ENCODE measurements at places on chromosomes 2 and 18.

DNA sequence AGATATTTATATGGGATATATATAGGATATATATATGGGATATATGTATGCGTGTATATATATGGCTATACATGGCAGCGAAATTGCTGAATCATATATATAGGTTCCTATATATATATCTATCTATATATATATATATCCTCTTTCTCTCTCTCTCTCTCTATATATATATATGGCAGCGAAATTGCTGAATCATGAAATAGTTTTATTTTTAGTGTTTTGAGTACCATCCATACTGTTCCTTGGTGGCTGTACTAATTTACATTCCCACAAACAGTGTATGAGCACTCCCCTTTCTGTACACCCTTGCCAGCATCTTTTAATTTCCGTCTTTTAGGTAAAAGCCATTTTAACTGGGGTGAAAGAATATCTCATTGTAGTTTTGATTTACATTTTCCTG lies 397.6 kb upstream of the LINC00305 start:
- DNase-seq: no peak

GRCh38 chr2:80393991-80394390 lies 89.4 kb upstream of the LRRTM1 start:
- DNase-seq: no peak

DNA sequence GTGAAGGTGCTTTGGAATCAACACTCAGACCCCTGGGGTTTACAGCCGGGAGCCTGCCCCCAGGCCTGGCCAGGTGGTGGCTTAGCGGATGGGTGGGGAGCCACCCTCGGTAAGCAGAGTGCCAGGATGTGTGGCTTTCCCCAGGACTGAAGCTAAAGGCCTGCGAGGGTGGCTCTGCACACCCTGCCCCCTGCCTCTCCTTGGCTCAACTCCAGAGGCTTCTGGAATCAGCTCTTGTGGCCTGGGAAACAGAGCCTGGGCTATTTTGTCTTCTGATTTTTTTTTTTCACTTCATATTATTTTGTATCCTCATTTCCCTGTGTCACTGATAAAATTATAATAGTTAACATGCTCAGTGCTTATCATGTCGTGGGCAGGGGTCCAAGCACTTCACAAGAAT lies 79.8 kb downstream of the RHOB start:
- DNase-seq: no peak

DNA sequence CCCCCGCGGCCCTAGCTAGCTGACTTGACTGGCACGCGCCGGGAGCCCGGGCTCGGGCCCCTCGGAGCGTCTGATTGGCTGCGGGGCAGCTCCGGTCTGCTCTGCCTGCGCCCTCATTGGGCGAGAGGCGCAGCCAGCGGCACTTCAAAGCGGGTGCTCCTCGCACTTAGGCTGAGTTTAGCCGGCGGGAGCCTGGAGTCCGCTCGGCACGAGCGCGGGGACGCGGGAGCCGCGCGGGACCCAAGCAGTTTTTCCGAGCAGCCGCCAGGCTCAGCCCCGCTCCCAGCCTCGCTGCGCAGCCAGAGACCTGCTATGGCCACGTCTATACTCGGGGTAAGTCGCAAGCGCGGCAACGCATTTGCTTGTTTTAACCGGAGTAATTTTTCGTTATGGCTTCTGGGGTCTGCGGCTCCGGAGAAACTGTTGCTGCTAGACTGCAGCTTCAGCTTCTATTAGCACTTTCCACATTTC lies at the start of gene SP9:
TSS of gene SP9 (plus strand) at position 174 of the 471 bp plus-strand sequence. CDS start at position 313, 139 bp downstream.
- no peak for DNase-seq

DNA sequence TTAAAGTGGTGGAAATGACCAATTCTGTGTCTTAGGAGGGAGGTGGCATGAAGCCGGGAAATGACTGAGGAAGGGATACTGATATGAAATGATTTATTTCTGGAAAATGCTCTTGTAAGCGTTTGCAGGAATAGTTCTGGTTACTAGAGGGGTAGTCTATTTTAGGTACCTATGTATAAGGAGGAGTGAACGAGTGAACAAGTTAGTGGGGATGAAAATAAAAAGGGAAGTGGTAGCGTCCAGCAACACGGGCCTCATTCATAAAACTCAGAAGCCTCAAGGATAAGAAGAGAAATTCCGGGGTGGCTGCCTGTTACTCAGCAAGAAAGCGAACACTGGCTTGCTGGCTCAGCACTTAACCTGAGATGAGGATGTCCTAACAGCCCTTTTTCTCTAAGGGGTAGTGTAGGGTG lies 303.3 kb downstream of the NCKAP5 start:
- DNase-seq: no peak

DNA sequence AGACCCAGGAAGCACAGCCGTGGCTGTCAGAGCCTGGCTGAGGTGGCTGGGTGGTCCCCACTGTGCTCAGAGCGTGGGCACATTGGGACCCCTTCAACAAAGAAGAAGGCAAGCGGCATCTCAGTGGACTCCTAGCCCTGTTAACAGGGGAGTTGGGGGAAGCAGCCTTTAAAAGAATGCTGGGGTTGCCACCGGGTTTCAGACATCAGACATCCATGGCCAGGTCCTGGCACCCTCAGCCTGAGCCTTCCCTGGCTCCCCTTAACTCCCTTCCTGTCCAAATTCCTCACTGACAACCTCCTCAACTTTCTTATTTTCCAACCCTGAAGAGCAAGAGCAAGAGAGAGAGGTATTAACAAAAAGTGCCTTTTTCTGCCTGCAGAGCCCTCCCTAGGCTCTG lies 24.8 kb upstream of the GNAL start:
- DNase-seq: no peak

DNA sequence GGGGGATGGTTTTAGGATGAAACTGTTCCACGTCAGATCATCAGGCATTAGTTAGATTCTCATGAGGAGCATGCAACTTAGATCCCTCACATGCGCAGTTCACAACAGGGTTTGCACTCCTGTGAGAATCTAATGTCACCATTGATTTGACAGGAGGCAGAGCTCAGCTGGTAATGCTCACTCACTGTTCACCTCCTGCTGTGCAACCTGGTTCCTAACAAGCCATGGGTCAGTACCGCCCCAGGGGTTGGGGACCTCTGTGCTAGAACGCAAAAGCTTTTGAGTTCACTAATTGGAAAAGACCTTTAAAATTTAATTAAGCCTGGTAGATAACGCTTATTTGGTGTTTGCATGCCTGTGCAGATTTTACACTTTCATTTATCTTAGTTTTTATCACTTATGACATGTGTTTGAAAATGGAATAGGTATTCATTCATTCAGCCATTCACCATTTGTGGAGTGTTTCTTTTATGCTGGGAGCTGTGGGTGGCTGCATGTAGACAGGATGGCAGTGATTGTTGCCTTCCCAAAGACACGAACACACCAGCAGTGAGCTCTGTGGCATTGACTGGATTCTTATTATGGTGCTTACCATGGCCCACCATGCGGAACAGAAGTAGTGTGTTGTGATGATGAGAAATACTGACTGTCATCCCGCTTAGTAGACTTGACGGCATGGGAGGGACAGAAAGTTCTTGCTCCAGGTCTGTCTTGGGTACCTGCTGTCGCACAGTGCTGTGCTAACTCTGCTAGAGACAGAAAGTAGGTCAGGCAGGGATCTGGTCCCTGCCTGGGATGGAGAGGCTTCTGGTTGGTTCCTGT lies 6.4 kb downstream of the RAB31 start:
- no peak for DNase-seq

GRCh38 chr2:130369311-130369964 lies 13.6 kb downstream of the PTPN18 start:
- no peak for DNase-seq

- DNase-seq: no peak
These were observed 127.5 kb upstream of the SLC1A4 start for GRCh38 chr2:64861452-64862397.

- DNase-seq: peak; percentile 43
These were observed 57.4 kb downstream of the TRPM8 start for GRCh38 chr2:233974530-233975071.

GRCh38 chr18:77108001-77108692 lies 24.4 kb downstream of the MBP start:
- DNase-seq: peak; percentile 49

GRCh38 chr2:100563407-100564247 lies 834 bp downstream of the PDCL3 start:
- no peak for DNase-seq

DNA sequence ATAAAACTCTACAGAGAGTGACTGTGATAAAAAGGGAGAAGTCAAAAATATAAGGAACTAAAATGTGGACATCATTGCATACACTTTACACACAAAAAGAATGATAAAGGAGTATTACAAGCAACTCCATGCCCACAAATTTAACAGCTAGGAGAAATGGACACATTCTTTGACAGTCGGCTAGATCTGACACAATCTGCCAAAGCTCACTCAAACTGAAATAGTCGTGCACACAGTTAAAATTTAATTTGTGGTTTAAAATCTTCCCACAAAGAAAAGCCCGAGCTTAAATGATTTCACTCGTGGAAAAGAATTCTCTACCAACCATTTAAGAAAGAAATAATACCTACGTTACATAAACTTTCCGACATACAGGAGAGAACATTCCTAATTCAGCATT lies 132.4 kb downstream of the ZAP70 start:
- DNase-seq: no peak

GRCh38 chr2:168600949-168601348 lies 144.9 kb downstream of the CERS6 start:
- no peak for DNase-seq

DNA sequence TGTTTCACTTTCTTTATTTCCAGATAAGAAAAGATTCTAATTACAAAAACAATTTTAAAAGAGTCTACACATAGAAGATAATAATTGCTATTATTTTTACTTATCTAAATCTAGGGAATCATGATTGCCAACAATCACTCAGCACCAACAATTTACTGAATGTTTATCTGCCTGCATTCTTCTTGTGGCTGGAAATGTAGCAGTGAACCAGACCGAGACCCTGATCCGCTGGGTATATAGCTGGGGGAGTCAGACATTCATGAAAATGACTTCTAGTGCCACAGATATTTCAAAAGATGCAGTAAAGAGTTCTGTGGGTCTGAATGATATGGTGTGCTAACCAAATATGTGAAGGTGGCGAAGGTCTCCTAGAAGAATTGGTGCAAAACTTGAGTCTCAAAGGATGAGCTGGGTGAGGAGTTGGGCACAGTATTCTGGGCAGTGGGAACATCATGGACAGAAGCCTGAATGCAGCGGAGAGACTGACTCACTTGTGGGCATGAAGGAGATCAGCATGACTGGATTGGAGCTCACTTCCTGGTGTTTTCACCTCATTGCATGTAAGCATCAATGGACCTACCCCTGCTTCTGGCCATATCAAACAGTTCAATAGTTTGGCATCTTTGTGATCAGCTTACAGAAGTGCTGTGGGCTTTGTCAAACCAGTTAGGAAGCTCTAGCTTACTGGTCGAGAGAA lies 26.1 kb upstream of the FN1 start:
- DNase-seq: no peak

- DNase-seq: no peak
These were observed 718.2 kb downstream of the DPP10 start for GRCh38 chr2:115160531-115161080.

DNA sequence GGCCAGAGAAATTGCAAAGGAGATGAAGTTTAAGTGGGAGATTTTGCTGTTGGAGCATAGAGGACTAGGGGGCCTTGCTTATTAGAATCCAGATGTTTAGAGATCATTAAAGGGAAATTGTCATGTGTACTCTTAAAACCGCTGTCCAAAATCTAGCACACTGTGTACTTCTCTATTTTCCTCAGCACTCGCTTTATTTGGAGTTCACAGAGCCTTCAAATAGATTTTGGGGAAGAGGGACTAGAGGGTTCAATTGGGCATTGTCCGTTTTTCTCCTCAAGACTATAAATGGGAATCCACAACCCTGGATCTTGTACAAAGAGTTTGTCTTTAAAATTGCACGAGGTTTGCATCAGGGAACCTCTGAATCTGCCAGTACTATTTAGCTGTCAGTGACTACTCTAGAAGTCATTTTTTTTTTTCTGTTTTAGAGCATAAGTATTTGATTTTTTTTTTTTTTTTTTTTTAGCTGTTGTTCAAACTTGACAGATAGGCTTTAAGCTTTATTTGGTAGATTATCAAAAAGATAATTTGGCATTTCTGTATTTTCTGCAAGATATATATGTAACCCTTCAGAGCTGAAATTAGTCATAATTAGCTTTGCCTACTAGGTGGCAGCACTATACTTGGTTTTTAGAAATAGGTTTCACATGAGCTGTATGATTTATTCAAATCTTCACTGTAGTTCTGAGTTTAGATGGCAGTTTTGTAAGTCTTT lies 14.2 kb downstream of the PMS1 start:
- DNase-seq: no peak

DNA sequence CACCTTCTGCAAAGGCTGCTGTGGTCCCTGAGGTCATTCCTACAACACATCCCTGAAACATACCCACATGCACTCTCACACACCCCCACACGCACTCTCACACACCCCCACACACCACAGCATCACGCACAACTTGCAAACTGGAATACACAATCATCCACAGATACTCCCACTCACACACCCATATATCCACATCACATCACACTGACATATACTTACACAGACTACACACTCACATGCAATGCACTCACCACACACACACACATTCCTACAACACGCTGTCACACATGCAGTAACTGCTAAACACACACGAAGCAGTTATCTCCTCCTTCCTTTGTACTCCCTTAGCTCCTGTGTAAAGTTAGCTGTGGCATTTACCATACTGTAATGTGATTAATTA lies 57.1 kb upstream of the PKDCC start:
- DNase-seq: no peak

DNA sequence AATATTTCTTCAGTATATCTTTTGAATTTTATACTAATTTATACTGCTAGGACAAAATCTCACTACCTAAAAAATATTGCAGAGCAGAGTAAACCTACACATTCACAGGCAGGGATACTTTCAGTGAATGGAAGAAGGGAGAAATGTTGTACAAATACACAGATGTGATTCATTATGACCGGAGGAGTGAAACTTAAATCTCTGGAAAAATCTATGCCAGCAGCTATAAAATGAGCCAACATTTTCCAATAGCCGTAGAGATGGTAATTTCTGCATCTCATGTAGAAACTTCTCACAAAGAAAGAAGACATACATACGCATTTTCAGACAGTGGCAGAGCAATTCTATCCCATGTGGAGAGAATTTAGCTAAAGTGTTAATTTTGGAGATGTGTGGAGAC lies 54.8 kb downstream of the KCNS3 start:
- DNase-seq: no peak

DNA sequence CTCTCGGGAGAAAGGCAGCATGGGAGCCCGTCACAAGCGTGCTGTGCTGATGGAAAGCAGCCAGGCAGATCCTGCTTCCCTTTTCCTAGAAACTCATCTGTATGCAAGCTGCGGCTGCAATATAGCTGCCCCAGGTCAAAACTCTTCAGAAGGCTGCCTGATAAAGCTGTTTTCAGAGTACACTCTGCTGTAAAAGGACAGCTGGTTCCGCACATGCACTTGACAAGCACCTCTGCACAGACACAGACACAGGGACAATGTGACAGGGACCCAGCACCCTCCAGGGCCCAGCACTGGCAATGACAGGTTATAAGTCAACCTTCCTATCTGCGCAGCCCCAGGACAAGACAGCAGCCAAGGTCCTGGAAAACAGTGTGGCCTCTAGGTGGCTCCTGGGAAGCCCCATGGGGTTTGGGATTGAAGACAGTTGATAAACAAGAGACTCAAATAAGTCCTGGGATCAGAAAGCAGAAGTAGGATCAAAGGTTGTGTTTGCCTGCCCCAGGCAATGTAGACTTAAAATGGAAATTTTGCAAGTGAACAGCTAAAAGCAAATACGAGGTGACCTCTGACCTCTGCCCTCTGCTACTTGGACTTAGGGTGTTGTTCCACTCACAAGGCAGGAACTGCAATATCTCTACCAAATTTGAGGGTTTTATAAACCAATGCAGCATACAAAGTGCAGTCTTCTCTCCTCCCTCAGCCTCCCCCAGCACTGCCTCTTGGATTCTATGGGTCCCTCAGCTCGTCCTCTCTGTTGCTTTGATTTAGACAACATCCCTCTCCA lies 16.9 kb downstream of the SLC66A2 start:
- DNase-seq: no peak
